SJCRH30 (cell line): ENCODE measurements at places on chromosomes 1 and 21.
A peak's percentile ranks its signal among the peaks of the same experiment; 100 is the strongest.

DNA sequence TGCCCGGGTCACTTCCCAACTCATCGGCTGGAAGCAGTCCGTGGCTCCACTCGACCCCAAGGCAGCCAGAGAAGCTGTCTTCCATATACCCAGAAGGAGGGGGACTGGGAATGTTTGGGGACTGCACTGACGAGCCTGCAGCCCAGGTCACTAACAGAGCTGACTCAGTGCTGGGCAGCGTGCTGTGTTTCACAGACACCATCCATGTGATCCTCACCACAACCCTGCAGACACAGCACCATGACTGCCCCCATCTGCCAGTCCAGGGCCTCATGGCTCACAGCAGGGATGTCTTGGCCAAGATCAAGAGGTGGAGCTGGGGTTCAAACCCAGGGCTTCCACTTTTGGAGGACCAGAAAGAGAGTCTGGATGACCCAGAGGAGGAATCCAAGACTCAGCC lies 67.9 kb downstream of the KLHDC7A start:
- no peak for DNase-seq
- H3K27me3 ChIP-seq, result peaks cover 28% of the 10 kb centered on the region; the same call in 1 of the 2 replicates
- H3K36me3 ChIP-seq, result no peaks in the 10 kb centered on the region
- H3K27ac ChIP-seq, result no peak overlapping the region
- H3K4me3 ChIP-seq, result no peak overlapping the region

- H3K4me3 ChIP-seq, result no peak overlapping the region
- no peak for DNase-seq
- H3K27ac ChIP-seq, result no peak overlapping the region
- H3K4me1 ChIP-seq, result no peaks in the 10 kb centered on the region
- H3K36me3 ChIP-seq, result no peaks in the 10 kb centered on the region
- no peaks in the 10 kb centered on the region; the same call in 1 of the 2 replicates for H3K27me3 ChIP-seq
These were observed 46.8 kb upstream of the BARHL2 start for GRCh38 chr1:90763930-90764329.

DNA sequence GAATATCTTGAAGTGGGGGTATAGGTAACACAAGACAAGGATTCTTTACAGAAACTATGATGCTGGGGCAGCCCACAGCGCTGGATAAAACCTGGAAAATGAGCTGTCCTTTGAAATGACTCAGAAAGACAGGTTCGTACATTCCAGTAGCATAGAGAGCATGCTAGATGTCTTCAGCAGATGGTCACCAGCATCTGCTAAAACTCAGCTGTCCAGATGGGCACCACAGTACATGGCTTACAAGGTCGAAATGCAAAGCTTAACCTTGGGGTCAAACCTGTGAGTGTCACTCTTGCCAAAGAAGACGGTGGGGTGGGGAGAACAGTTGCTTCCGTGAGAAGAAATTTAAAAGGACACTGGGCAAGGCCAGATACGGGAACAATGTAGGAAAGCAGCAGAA lies 41.3 kb upstream of the TRIM45 start:
- no peaks in the 10 kb centered on the region for H3K36me3 ChIP-seq
- H3K4me3 ChIP-seq, result no peak overlapping the region
- H3K27me3 ChIP-seq, result no peaks in the 10 kb centered on the region

DNA sequence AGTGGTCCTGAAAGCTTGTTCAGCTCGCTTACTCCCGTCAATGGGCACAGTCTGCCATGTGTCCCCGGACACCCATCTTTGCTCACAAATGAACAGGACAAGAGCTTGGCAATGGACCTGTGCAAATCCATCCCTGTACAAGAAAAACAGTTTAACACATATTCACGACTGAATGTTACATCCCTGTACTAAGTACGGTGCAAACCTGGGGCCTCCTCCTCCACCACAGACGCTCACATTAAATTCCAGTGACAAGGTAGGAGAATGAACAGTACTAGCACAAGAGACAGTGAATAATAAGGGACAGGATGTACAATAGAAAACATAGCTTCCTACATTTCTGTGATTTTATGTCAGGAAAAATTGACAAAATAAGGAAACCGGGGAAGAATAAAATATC lies 187.7 kb downstream of the ASTN1 start:
- no peak overlapping the region for H3K4me3 ChIP-seq
- no peaks in the 10 kb centered on the region for H3K36me3 ChIP-seq
- H3K27ac ChIP-seq, result no peak overlapping the region
- DNase-seq, result no peak
- no peaks in the 10 kb centered on the region for H3K27me3 ChIP-seq
- H3K4me1 ChIP-seq, result no peaks in the 10 kb centered on the region

DNA sequence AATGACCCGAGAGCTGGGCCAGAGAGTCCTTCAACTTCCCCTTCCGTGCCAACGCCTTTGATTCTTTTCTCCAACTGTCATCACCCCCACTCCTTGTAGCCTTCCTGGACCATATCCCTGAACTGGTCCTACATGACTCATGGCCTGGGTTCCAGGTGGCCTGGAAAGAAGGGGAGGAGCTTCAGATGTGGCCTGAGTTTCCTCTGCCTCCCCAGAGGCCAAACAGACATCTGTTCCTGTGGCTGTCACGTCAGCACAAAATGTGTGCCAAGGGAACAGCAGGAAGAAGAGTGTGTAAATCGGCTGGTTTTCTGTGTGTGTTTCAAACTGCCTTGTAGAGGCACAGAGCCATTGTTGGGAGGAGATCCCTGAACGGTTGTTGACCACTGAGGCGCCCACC lies 24.9 kb upstream of the KIRREL1 start:
- no peaks in the 10 kb centered on the region for H3K36me3 ChIP-seq
- DNase-seq, result peak; percentile 12
- H3K4me1 ChIP-seq, result no peaks in the 10 kb centered on the region
- H3K4me3 ChIP-seq, result no peak overlapping the region
- no peaks in the 10 kb centered on the region for H3K27me3 ChIP-seq

- H3K27ac ChIP-seq, result no peak overlapping the region
- no peaks in the 10 kb centered on the region for H3K27me3 ChIP-seq
- no peak for DNase-seq
- peaks cover 73% of the 10 kb centered on the region for H3K36me3 ChIP-seq
These were observed 16.9 kb downstream of the CAP1 start for GRCh38 chr1:40057310-40058030.

GRCh38 chr1:246295968-246296367 lies 211.1 kb downstream of the SMYD3 start:
- H3K27ac ChIP-seq, result no peak overlapping the region
- DNase-seq, result no peak
- no peak overlapping the region for H3K4me3 ChIP-seq
- no peaks in the 10 kb centered on the region for H3K27me3 ChIP-seq

DNA sequence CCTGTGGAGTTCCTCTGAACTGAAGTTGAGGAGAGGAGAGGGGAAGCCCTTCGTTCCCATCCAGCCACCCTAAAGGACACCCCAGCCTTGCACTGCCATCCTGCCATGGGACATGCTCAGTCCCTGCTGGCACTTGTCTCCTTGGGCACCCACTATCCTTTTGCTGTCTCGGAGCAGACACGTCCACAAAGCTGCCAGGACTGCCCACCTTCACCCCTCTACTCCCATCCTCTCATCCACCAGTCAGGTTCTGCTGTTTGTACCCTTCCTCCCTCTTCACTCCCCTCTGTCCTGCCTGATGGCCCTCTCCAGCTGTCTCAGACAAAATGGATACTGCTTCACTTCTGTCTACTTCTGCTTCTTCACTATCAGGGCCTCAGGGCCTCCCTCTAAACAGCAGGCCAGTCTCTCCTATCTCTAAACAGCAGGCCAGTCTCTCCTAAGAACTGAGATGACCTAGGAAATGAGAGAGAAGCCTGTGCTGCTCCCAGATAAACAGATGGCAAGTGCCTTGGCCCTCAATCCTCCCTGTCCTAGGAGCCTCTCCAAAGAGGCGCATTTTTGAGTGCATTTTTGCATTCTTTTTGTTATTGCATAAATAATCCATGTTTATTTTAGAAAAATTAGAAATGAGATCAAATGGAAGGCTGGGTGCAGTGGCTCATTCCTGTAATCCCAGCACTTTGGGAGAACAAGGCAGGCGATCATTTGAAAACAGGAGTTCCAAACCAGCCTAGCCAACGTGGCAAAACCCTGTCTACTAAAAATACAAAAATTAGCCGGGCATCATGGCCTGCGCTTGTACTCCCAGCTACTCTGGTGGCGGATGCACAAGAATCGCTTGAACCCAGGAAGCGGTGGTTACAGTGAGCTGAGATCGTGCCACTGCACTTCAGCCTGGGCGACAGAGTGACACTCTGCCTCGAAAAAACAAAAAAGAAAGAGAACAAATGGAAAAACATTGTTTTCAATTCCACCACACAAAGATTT lies 4.4 kb upstream of the PYCR2 start:
- DNase-seq, result no peak
- 0 out of 2 replicates have a peak, but pooled peaks cover 2% of the 10 kb centered on the region for H3K4me1 ChIP-seq
- no peak overlapping the region for H3K4me3 ChIP-seq
- H3K27ac ChIP-seq, result no peak overlapping the region
- no peaks in the 10 kb centered on the region for H3K36me3 ChIP-seq

GRCh38 chr1:65792669-65793358 lies at the start of gene PDE4B:
TSS of gene PDE4B (plus strand) at chr1:65792895.
- no peaks in the 10 kb centered on the region for H3K4me1 ChIP-seq
- H3K27ac ChIP-seq, result no peak within 1 kb of the TSS
- no peak for DNase-seq
- H3K36me3 ChIP-seq, result no peaks in the 10 kb centered on the region

DNA sequence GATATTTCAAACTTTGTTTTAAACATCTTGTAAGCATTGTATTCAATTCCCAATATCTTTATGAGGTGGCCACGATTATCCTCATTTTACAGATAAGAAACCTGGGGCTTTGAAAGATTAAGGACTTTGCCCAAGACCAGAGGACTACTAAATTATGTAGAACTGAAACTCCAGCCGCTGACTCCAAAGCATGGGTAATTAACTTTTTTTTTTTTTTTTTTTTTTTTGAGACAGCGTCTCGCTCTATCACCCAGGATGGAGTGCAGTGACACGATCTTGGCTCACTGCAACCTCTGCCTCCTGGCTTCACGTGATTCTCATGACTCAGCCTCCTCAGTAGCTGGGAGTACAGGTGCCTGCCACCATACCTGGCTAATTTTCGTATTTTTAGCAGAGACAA lies 68.7 kb downstream of the ALG14 start:
- H3K4me1 ChIP-seq, result peaks cover 45% of the 10 kb centered on the region
- no peak overlapping the region for H3K27ac ChIP-seq
- DNase-seq, result no peak

DNA sequence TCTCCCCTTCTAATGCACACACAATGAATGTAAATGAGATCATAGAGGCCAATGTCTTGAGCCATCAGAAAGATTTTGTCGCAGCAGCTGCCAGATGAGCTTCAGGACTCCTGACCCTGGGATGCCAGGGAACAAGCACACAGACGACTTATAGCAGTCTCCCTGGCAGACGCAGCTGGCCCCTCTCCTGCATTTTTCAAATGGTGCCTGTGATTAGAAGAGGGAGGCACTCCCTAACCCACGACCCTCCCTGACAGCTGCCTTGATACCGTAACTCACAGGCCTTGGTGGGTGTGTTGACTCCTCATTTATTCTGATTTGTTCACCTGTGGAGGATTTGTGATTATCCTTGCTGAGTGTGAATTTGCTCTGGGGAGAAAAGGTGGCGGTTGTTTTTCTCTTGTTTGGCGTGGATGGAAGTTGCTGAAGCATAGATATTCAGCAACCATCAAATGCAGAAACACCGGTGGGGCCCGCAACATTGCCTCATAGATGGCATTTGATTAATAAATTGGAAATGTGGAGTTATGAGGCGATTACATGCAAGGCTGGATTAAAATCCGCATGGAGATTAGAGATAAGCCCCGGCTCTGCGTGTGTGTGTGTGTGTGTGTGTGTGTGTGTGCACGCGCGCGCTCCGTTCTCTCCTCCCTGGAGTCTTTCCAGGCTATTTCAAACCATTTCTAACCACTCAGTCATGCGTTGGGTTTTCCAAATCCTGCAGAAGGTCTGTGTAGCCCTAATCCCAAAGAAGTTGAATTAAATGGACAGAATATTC lies 2.1 kb upstream of the RD3 start:
- H3K27ac ChIP-seq, result no peak overlapping the region
- DNase-seq, result peak; percentile 41
- H3K4me3 ChIP-seq, result no peak overlapping the region
- H3K27me3 ChIP-seq, result peaks cover 2% of the 10 kb centered on the region; the same call in 1 of the 2 replicates
- no peaks in the 10 kb centered on the region for H3K36me3 ChIP-seq
